ENCODE measurements at places on chromosomes 3 and 15. TPM values are rescaled to one million over a fixed set of nuclear protein-coding genes. Genes with fewer than 3 reads are reported as not detected.

The NOX5 gene
- not detected for total RNA-seq

The TMEM212 gene
- total RNA-seq, result not detected

The A4GNT gene
- not detected for total RNA-seq

The TEX55 gene
- not detected for total RNA-seq

The ARGFX gene
- not detected for total RNA-seq

The MAP6D1 gene
- 2.4 TPM for total RNA-seq

The ALG1L2 gene
- total RNA-seq, result not detected

The PLOD2 gene
- 21.1 TPM for total RNA-seq

The PLA2G4B gene
- 3.8 TPM for total RNA-seq

The ALDH1L1 gene
- 24.3 TPM for total RNA-seq

The FSIP1 gene
- total RNA-seq, result 1.2 TPM

The ENTPD3 gene
- total RNA-seq, result 0.11 TPM

The LSAMP gene
- 1.2 TPM for total RNA-seq

The CHDH gene
- total RNA-seq, result 3.7 TPM

The GCSAM gene
- 0.25 TPM for total RNA-seq

The IL20RB gene
- 0.44 TPM for total RNA-seq

The DAPK2 gene
- 39.0 TPM for total RNA-seq

The EOMES gene
- total RNA-seq, result 0.14 TPM

The CPEB1 gene
- 1.6 TPM for total RNA-seq

The KNG1 gene
- total RNA-seq, result 0.14 TPM

The RLBP1 gene
- total RNA-seq, result not detected

The ERICH6 gene
- total RNA-seq, result 0.55 TPM

The GOLGA8Q gene
- total RNA-seq, result 0.74 TPM

The CKMT1B gene
- not detected for total RNA-seq

The GCNT3 gene
- total RNA-seq, result 0.14 TPM

The SOX2 gene
- 0.16 TPM for total RNA-seq

The SPSB4 gene
- total RNA-seq, result 11.2 TPM

The CAPN3 gene
- total RNA-seq, result 6.0 TPM

The LMAN1L gene
- 8.1 TPM for total RNA-seq

The RBP2 gene
- total RNA-seq, result not detected

The NRROS gene
- 2.4 TPM for total RNA-seq

The PLSCR2 gene
- not detected for total RNA-seq

The HES1 gene
- total RNA-seq, result 13.4 TPM

The THAP10 gene
- 5.6 TPM for total RNA-seq

The CPN2 gene
- 2.4 TPM for total RNA-seq

The PLIN1 gene
- 1.6 TPM for total RNA-seq

The AQP9 gene
- total RNA-seq, result 0.77 TPM

The PRTG gene
- 0.69 TPM for total RNA-seq

The HTR3E gene
- total RNA-seq, result not detected

The SLC30A4 gene
- 2.8 TPM for total RNA-seq

The RFX7 gene
- total RNA-seq, result 8.9 TPM

The TUSC7 gene
- total RNA-seq, result not detected

The PLA1A gene
- 2.8 TPM for total RNA-seq

The TMEM42 gene
- 10.8 TPM for total RNA-seq

The KLHL40 gene
- total RNA-seq, result 0.22 TPM

The C3orf20 gene
- total RNA-seq, result not detected

The UNC13C gene
- 0.22 TPM for total RNA-seq

The EPHA3 gene
- total RNA-seq, result 3.5 TPM

Data from left ventricle myocardium inferior (tissue), 1 donor.